ENCODE measurements at places on chromosomes 12 and 14.

DNA sequence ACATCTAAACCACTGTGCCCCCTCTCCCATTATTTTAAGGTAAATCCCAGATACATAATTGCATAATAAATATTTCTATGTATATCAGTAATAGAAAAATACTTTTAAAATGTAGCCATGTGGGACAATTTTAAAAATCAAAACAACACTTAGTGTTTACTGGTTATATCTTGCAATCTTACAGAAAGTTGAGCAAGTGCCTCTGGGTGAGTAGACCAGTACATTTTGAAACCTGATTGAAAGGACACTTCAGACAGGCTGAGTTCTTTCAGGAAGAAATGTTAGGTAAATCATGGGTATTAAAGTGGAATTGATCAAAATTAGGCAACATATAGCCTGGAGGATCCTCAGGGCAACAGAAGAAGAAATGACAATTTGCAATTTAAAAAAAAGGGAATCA lies 7.2 kb downstream of the SLC38A4 start:
- no peak for DNase-seq

- DNase-seq: no peak
Measured at GRCh38 chr14:87251011-87251410, 742.0 kb downstream of the GALC start.

DNA sequence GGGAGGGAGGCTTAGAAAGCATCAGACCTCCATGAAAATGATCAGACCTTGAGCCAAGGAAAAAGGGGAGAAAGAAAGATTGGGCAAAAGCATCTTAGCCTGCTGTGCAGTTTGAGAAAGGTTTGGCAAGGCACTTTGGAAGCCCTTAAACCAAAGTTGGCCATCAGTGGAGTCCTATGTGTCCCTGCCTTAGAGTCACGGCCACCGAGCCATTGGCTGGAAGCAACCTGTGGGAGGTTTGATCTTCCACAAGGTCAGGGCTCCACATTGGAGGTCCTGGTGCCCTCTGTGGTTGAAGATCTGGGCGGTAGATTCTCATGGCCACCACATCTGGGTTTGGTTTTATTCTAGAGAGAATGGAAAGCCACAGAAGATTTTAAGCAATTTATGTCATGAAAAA lies 44.4 kb downstream of the SRRM4 start:
- DNase-seq: no peak

- no peak for DNase-seq
Measured at GRCh38 chr14:44989497-44990440, 27.8 kb downstream of the TOGARAM1 start.

DNA sequence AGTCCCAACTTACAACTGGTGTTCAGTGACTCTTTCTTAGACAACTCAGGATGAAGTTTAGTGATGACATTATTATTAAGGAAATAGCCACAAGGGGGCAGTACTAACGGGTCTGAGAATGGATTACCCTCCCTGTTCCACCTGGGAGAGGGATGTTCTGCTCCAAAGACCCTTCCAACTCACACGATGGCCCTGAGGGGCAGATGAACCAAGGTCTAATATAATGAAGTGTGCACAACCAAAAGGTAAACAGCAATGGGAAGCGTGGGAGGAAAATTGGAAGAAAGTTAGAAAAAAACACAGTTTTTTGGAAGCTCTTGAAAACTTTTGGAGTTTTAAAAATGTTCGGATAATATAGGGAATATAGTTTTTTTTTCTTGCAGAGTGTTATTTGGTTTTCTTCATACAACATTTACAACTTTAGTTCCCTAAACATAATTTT lies 24.0 kb downstream of the FGF6 start:
- no peak for DNase-seq

GRCh38 chr12:14962797-14963196 lies 1.4 kb upstream of the ARHGDIB start:
- no peak for DNase-seq

DNA sequence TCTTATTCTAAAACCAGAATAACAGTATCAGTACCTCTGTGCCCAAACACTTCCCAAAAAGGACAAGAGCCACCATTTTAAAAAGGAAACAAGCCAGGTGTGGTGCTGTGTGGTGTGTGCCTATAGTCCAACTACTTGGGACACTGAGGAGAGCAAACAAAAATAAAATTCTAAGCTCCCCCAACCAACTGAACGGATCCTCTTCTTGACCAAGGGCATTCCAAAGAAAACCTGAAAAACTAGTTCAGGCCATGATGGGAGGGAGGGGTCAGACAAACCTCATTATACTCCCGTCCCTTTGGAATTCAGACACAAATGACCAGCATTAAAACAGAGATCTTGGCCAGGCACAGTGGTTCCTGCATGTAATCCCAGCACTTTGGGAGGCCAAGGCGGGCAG lies 20.5 kb downstream of the SLC11A2 start:
- DNase-seq: no peak

- DNase-seq: no peak
Measured at GRCh38 chr12:67986632-67987031, 2.6 kb upstream of the IFNG-AS1 start.

- DNase-seq: no peak
Measured at GRCh38 chr12:80622271-80622670, 85.2 kb upstream of the MYF6 start.

DNA sequence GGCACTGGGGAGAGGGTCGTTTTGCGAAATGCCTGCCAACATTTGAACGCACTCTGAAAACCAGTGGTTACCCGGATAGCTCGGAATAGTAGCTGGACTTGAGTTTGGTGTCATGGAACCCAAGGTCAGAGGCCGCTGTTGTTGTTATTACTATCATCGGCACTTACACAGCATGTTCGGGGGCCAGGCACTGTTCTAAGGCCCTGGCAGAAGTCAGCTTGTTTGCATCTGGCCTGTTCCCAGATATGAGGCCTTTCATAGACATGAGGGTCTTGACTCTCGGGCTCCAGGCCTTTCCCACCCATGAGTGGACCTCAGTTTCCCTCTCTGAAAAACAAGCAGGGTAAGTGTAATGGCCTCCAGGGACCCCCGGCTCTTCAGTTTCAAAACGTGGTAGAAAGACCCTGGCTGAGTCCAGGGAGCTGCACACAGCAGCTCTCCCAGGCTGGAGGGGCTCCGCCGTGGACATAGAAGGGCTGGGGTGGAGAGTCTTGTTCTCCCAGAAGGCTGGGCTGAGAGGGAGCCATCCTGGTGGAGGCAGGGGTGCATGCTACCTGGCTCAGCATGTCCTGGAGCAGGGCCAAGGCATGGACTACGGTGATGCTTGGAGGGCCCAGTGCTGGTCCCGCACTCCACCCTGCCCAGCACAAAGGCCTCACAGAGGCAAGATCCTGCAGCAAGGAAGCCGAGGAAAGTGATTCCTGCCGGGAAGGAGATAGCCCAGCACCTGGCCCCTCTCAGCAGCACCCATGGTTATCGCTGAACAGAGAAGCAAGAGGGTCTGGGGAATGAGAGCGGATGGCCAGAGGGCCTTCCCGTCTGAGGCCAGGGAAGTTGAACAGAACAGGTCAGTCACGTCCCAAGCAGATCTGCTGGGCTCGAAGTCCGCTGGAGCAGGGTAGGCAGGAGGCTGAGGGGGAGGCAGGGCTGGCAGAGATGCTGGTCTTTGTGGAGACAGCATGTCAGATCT lies 63.5 kb upstream of the C14orf180 start:
- DNase-seq: no peak

- DNase-seq: no peak
Measured at GRCh38 chr14:68262567-68262966, 443.0 kb downstream of the RAD51B start.

GRCh38 chr14:99524091-99524661 lies 43.0 kb downstream of the CCNK start:
- no peak for DNase-seq

- DNase-seq: no peak
Measured at GRCh38 chr12:6070472-6071257, 53.8 kb downstream of the VWF start.

DNA sequence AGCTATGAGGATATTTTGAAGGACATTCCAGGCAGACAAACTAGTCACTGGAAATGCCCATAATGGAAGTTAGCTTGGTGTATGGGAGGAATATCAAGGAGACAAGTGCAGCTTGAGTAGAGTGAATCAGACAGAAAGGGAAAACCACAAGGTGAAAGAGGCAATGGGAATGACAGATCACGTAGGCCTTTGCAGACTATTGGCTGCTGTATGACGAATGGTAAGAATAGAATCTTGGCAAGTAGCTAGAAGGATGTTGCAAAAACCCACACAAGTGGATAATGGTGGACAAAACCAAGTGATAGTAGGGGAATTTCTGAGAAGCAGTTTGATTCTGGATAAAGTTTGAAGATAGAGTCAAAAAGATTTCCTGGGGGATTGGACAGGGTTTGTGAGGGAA lies 196.9 kb upstream of the NOVA1 start:
- DNase-seq: no peak

- DNase-seq: no peak
Measured at GRCh38 chr12:92295523-92295922, 149.9 kb upstream of the BTG1 start.

DNA sequence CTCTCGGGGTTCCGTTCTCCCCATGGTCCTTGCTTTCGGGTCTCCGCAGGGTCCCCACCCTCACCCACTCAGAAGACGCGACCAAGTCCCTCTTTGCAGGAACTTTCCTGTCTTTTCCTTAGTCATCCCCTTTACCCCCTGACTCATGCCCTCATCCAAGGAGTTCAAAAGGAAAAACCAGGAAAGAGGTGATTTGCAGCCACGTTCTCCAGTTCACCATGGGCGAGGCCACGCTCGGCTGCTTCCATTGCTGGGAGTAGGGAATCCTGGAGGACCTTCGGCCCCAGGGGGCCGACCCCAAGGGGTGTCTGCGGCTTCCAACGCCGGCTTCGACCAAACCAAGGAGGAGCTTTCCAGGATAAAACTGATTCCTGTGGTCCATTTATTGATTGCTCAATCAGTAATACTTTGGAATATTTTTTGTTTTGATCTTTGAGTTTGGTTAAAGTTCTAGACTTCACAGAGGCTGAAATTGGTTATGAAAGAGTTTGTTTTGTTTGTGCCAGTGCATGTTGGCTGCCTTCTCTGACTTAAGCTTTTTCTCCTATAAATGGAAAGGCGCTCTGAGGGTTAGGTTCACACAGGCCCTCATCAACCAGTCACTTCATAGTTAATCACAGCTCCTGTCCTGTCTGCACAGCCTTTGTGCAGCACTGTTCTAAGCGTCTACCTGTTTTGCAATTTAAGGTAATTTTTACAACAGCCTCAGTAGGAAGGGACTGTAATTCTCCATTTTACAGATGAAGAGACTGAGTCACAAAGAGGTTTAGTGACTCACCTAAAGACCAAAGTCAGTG lies 827 bp downstream of the ALDH2 start:
- DNase-seq: no peak

- DNase-seq: no peak
Measured at GRCh38 chr12:131855521-131856142, 27.4 kb downstream of the MMP17 start.

DNA sequence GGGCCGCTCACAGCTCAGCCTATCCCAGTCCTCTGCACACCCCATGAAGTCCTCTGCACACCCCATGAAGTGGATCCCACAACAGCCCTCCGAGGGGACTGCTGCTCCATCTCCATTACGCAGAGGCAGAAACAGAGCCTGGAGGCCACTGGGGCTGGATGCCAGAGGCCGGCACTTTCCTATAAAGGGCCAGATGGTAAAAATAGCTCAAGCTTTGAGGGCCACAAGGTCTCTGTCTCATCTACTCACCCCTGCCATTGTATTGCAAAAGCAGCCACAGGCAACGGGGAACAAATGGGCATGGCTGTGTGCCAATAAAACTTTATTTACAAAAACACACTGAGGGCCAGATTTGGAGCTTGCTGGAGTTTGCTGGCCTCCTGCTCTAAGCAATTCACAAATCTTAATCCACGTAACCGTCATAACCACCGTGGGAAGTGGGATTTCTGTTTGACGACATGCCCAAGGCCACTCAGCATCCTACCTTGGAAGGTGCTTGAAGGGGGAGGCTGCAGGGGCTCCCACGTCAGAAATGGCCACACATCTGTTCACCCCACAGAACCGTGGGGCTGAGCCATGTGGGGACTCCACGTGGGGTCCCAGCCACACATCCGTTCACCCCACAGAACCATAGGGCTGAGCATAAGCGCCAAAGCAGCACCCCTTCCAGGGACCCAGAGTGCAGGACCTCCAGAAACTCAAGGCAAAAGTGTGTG lies 92.0 kb downstream of the NCOR2 start:
- no peak for DNase-seq

- DNase-seq: no peak
Measured at GRCh38 chr12:2228535-2228934, 175.7 kb downstream of the CACNA1C start.

GRCh38 chr12:108029051-108029835 lies 99.8 kb upstream of the WSCD2 start:
- DNase-seq: no peak

DNA sequence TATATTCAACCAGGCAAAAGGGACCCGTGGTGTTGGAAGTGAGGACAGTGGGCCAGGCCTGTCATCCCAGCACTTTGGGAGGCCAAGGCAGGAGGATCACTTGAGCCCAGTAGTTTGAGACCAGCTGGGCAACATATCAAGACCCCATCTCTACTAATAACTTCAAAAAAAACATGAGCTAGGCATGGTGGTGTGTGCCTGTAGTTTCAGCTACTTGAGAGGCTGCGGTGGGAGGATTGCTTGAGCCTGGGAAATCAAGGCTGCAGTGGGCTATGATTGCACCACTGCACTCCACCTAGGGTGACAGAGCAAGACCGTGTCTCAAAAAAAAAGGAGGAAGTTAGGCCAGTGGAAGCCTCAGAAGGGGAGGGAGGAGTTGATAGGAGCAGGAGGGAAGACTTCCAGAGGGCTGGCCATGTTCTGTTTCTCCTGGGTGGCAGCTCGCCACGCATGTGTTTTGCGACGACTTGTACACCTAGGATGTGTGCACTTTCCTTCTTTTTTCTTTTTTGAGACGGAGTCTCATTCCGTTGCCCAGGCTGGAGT lies 10.1 kb downstream of the SLC25A29 start:
- DNase-seq: no peak

DNA sequence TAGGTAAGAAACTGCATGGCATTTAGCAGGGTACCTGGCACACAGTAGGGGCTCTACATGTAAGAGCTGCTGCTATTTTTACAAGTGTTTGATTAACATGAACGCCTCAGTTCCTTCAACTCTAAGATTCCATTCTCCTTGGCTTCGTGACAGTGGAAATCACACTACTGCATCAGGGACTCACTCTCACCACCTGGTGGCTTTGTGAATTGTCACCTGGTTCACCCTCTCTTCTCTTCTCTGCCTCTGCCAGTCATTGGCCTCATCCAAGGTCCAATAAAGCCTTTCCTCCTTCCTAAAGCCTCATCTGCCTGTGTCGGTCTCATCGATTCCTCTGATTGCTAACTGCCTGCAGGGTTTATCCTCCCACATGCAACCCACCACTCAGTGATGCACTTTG lies 476.4 kb downstream of the VRK1 start:
- no peak for DNase-seq

DNA sequence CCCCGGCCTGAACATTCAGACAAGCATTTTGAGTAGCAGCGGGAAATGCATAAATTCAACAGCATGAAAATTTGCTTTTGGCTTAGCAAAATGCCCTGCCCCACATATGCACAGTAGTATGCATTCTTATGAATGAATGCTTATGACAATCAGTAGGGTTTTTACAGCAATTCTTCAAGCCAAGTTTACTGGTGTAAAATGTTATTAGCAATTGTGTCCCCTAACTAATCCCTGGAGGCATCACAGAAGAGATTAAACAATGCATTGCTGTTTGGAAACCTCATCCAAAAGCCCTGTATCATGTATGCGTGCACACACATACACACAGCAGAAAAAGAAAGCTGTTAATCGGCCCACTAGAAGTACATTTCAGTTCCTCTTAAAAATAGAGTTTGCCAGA lies 406.5 kb downstream of the LRIG3 start:
- no peak for DNase-seq

Measured in stimulated activated CD4-positive, alpha-beta T cell treated with anti-CD3 and anti-CD28 coated beads, TNF-alpha, amount 100 ng/mL, for 1 hour (primary cell).